NCI-H1436 (cell line): ENCODE measurements at places on chromosomes 1 and 21.

DNA sequence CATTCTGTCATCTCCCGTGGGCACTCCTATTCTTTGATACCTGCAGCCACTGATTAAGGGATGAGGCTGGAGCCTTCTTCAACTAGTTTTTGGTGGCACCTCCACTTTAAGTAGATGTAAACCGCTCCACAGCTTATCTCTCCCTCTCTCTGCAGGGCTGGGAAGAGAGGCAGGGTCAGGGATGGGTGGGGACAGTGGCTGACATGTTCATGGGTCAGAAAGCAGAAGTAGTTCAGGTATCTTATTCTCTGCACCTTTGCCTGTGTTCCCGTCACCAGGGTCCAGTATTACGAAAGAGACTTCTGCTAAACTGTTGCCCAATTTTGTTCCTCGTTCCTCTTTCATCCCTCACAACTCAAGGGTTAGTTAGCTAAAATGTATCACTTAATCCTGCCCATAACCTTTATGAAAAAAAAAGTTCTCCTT is 51.7 kb upstream of the EDEM3 start:
- no peak for DNase-seq

DNA sequence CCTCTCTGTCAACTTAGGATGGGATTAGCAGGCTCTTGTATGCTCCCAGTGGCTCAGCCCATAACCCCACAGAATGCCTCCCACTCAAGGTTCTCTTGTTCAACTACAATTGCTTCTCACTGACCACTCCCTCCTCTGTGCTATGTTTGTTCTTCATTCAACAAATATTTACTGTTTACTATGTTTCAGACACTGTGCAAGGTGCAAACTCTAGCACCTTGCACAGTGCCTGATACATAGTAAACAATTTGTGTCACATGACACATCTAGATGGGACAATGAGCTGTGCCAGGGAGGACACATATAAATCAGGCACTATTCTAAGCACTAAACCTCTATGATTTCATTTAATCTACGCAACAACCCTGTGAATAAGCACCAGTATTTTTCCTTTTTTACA is 15.4 kb downstream of the ATP1A2 start:
- no peak for DNase-seq

- no peak for DNase-seq
Measured at GRCh38 chr1:222919478-222919865, 104.6 kb downstream of the DISP1 start.

GRCh38 chr1:13494025-13494424 is 19.8 kb downstream of the LRRC38 start:
- no peak for DNase-seq

DNA sequence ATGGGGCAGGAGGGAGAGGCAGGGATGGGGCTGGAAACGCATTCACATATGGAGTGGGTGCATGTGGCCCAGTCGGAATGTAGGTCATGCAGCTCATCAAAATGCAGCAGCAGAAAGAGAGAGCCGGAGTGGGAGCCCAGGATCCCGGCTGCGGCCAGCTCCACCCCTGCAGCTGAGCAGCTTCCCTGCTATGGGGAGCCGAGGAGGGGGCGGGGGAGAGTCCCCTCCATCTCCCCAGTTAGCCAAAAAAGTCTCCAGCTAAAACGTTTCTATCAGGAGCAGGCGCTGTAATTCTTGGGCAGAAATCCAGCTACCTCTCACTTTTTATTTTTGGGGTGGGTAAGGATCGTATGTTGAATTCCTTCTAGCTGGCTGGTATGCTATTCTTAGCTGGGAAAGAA is 39.7 kb downstream of the MRPL37 start:
- no peak for DNase-seq

DNA sequence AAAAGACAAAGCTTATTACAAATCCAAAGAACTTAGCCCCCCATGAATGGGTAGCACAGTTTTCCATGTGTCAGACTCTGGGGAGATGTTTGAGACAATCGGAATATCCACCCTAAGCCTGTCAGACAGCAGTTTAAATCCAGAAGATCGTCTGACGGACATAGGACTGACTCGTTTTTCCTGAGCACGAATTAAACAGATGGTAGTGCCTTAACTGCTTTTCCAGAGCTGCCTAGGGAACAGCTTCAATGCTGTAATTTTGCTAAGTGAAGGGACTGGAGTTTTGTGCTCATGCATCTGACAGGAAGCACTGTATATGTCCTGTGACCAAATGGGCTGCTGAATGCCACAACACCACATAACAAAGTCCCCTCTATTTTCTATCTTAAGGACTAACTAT is 48.6 kb downstream of the PCNX2 start:
- DNase-seq = no peak

DNA sequence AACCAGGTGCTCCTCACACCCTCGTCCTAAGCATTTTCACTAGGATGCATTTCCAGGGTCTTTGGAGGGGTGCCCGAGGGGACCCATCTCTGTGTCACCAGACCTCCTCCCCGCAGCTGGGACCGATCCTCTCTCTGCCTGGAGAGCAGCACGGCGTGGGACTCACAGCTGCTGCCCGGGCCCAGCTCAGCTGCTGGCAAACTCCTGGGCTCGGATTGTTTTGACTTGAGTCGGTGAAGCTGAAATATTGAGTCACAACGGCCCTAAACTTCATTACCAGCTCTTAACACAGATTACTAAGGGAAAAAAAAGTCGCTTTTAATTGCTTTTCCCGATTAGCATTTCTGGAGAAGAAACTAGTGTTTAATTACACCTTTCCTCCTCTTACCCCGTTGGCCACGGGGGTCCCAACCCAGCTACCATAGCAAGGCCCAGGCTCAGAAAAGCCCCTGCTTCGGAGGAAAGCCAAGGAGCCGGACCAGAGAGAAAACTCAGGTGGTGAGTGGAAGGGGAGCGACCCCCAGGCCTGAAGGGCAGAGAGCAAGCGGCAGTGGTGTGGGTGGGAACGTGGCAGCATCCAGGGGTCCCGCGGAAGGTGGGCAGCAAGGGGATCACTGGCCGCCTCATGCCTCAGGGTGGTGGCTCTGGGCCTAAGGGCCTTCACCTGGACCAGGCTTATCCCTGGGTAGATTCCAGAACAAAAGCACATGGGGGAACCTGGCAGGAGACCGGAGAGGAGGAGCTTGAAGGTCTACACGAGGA is 41.7 kb downstream of the CASZ1 start:
- no peak for DNase-seq

DNA sequence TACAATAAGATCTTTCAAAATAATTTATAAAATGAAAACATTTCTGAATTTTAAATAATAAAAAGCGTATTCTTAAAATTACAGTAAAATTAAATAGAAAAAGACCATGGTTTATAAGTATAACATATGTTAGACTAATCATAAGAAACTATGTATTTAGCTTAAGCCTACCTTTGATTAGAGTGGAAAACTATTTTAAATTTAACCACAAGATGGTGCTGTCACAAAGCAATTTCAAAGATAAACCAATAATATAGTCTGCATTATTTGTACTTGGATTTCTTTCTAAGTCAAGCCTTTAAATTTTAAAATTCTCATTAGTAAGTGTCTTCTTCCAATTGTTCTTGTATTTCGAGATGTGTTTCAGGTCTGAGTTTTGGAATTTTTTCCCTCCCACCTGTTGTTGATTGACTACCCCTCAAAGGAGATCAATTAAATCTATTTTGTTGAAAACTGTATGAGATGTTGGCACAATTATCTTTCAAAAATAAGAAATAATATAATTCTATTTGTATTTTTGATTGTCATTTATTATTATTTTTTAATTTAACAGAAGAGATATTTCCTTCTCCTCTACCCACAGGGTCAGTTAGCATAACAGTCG is 459.8 kb downstream of the KCNT2 start:
- peak; percentile 41 for DNase-seq

GRCh38 chr21:43316156-43316845 is 110.6 kb downstream of the SIK1 start:
- DNase-seq = no peak

DNA sequence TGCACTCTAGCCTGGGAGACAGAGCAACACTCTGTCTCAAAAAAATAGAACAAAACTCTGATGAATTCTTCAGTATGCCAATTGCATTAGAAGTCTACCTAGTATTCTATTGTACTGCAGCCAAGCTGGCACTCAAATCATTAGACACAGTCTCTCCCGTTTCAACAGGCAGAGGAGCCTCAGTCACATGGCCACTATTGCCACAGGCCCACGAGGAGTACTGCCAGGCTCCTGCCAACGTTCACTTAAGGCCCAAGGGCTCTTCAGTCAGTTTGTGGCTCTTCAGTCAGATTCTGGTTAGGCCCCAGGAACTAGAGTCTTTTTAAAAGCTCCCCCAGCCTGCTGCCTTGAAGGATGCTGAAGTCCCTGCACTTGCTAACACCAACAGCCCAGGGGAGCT is 73.4 kb downstream of the SH3BGR start:
- no peak for DNase-seq

DNA sequence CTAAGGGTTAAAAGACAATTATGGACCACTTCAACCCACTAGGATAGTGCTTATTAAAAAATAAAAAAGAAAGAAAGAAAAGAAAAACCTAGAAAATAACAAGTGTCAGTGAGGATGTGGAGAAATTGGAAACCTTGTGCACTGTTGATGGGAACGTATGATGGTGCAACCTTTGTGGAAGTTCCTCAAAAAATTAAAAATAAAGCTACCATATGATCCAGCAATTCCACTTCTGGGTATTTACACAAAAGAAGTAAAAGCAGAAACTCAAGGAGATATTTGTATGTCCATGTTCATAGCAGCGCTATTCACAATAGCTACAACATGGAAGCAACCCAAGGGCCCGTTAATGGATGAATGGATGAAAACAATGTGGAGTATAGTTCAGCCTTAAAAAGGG is 115.2 kb upstream of the ATP1A1 start:
- no peak for DNase-seq

DNA sequence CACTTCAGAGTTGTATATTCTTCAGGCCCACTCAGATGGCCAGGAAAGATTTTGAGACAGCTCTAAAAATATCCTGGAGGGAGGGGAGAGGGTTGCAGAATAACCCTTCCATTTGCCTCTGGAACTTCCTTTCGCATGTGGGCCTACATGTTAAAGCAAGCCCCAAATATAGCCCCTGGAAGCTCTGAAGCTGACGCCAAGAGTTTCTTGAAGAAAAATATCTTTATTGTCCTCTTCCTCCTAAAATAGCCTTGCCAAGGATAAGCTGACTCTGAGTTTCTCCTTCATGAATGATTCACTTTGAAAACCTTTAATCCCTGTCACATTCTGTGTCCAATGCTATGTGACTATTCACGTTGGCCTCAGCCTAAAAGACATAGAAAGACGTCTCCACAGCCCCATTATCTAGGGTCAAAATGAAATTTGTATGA is 6.4 kb downstream of the C1orf116 start:
- no peak for DNase-seq

DNA sequence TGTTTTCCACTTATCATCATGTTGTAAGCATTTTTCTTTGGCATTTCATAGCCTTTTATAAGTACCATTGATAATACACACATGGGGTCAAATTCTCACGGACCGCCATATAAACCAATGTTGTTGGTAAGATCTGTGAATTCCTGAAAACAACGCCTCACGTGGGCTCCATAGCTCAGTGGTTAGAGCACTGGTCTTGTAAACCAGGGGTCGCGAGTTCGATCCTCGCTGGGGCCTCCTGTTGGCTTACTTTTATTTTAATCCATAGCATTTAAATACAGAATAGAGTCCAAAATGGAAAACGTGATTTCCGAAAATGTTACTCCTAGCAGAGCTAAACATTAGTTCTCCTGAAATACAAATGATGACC is 83.1 kb downstream of the HHIPL2 start:
- peak; percentile 68 for DNase-seq

DNA sequence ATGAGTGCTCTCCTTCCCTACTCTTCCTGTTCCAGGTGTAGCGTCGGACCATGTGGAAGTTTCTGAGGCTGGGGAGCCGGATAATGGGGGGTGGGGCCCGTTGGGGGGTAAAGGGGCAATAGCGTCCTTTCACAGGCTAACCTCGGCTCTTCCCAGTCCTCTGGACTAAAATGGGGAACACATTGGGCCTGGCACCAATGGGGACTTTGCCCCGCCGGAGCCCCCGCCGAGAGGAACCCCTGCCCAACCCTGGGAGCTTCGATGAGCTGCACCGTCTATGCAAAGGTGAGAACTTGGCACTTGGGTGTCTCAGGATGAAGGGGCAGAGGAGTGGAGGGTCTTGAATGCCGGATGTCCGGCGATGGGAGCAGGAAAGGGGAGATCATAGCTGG is 456 bp downstream of the TOMM40L start:
- DNase-seq = no peak

GRCh38 chr1:212635141-212635631 is 26.6 kb downstream of the ATF3 start:
- no peak for DNase-seq

GRCh38 chr1:97112442-97112841 is 390.9 kb downstream of the PTBP2 start:
- DNase-seq = no peak

- no peak for DNase-seq
Measured at GRCh38 chr1:98277118-98277517, 356.3 kb upstream of the DPYD start.

GRCh38 chr1:145983960-145984830 is 12.2 kb downstream of the TXNIP start:
- no peak for DNase-seq

- DNase-seq = no peak
Measured at GRCh38 chr21:35135481-35135880, 86.4 kb upstream of the RUNX1 start.

DNA sequence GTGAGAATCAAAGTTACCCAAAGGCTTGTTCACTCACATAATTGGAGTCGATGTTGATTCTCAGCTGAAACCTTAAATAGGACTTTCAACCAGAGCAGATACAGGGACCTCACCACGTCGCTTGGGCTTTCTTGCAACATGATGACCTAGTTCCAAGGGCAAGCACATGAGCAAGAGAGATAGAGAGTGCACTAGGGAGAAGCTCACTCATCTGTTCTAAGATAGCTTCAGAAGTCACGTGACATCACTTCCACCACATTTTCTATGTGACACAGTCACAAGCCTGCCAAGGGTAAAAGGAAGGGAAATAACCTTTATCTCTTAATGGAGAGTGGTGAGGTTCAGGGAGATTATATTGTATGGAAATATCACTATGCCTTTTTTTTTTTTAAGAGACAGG is 470.1 kb upstream of the PLXNA2 start:
- DNase-seq = no peak

GRCh38 chr1:173050865-173051264 is at the start of gene TNFSF18:
TSS of gene TNFSF18 (minus strand) at chr1:173050941. CDS start at chr1:173050896, 45 bp downstream.
- no peak for DNase-seq

DNA sequence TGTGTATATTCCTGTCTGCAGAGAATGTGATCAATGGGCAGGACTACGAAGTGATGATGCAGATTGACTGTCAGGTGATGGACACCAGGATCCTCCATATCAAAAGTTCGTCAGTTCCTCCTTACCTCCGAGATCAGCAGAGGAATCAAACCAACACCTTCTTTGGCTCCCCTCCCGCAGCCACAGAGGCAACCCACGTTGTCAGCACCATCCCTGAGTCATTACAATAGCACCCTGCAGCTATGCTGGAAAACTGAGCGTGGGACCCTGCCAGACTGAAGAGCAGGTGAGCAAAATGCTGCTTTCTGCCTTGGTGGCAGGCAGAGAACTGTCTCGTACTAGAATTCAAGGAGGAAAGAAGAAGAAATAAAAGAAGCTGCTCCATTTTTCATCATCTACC is 65.2 kb downstream of the OLFML2B start:
- DNase-seq = no peak

GRCh38 chr21:35635261-35635660 is 425.1 kb downstream of the SETD4 start:
- no peak for DNase-seq
